ENCODE measurements at places on chromosomes 6 and 20. TPM values are rescaled to one million over a fixed set of nuclear protein-coding genes. Genes with fewer than 3 reads are reported as not detected.

Gene TBXT
- polyA plus RNA-seq: not detected

Gene BEND6
- polyA plus RNA-seq: 2.4 TPM

Gene RCAN2
- polyA plus RNA-seq: not detected

Gene SMPDL3A
- 1.6 TPM for polyA plus RNA-seq

Gene COL21A1
- polyA plus RNA-seq: 1.4 TPM

Gene DSTN
- 1,131 TPM for polyA plus RNA-seq

Gene OPRM1
- polyA plus RNA-seq: not detected

Gene TAF8
- polyA plus RNA-seq: 14.0 TPM

Gene SLC4A11
- polyA plus RNA-seq: 10.7 TPM

Gene TSPO2
- not detected for polyA plus RNA-seq

Gene ARFGEF3
- polyA plus RNA-seq: 0.15 TPM

Gene ANGPT4
- 0.03 TPM for polyA plus RNA-seq

Gene NKX2-2
- not detected for polyA plus RNA-seq

Gene ACTL10
- not detected for polyA plus RNA-seq

Gene HELZ2
- 5.0 TPM for polyA plus RNA-seq

Gene MRAP2
- 0.75 TPM for polyA plus RNA-seq

Gene DUSP15
- 0.96 TPM for polyA plus RNA-seq

Gene KIF13A
- 28.3 TPM for polyA plus RNA-seq

Gene SLC39A7
- polyA plus RNA-seq: 122 TPM

Gene SAMD5
- polyA plus RNA-seq: 0.79 TPM

Gene TMEM244
- polyA plus RNA-seq: not detected

Gene TINAG
- polyA plus RNA-seq: 0.16 TPM

Gene DUSP22
- polyA plus RNA-seq: 11.3 TPM

Gene PRL
- not detected for polyA plus RNA-seq

Gene MMP24
- 33.3 TPM for polyA plus RNA-seq

Gene FAM217A
- not detected for polyA plus RNA-seq

Gene TRIM10
- 0.03 TPM for polyA plus RNA-seq

Gene NKAIN4
- polyA plus RNA-seq: 9.7 TPM
